Stimulated activated CD8-positive, alpha-beta memory T cell treated with anti-CD3 and anti-CD28 coated beads, Interleukin-15, amount 100 ng/mL, for 4 hours (primary cell): ENCODE measurements at places on chromosomes 16 and 17.

- DNase-seq = no peak
These were observed 100.3 kb downstream of the C16orf95 start for GRCh38 chr16:87216841-87217275.

DNA sequence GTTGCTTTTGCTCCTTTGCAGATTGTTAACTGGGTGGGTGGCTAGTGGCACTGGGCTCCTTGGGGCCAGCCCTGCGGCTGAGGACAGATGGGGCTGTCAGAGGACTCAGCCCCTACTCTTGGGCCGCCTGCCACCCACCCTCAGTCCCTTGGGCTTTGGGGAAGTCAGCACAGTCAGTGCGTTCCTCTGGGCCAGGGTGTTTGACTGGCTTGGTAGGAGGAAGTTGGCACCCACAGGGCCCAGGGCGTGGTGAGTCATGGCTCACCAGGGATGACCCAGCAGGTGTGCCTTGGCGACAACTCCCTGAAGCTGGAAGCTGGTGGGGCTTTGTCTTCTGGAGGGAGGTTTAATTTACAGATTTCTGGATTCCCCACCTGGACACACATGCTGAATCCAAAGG is 32.4 kb downstream of the HAPSTR1 start:
- DNase-seq = no peak

DNA sequence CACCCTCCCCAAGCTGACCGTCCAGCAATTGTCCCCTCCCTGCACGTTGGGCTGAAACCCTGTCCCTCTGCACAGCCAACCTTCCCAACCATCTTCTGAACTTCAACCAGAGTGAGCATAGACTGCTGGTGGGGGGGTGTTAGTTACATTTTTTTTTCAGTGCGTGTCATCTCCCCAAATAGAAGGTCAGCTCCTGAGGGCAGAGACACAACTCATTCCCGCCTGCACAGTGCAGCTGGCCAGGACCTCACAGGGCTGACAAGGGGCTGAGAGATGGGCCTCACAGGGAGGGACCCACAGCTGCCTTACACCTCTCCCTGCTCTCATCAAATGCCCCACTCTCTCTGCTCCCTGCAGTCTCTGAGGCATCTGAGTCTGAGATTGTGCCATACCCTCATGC is 8.4 kb downstream of the SRL start:
- DNase-seq = no peak

DNA sequence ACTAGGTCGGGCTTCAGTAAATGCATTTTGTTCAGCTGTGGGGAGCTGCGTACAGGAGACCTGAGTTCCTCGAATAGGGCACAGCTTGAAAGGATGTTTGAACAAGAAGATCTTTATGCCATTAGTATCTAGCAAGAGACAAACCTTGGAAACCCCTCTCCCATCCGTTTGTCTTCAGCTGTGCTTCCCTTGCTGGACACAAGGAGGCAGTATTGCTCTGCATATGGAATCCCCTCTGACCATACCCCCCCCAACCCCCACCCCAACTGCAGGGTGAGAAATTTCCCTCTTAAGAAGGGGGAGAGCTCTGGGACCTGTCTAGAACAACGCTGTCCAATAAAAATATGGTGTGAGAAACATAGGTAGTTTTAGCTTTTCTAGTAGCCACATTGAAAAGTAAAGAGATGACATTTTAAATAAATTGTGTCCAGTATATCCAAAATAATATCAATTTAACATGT is 1.6 kb downstream of the MRM1 start:
- peak; percentile 59 for DNase-seq

GRCh38 chr16:29182501-29182900 is 197.6 kb downstream of the LAT start:
- no peak for DNase-seq

DNA sequence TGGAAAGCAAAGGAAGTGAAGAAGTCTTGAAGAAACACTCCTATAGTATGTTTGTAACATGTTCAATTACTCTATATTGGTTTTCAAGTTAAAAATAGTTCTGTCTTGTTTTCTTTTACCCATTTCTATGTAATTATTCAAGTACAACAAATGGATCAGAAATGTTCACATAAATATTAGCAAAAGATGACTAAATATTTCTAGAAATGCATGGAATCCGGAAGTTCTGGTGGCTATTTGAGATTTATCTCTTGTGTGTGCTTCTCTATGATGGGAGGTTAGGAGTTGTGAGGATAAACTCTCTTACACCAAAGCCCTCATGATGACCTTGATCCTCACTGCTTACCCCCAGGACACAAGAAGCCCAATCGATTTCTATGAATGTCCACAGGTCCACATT is 237.5 kb downstream of the CDH8 start:
- DNase-seq = no peak

DNA sequence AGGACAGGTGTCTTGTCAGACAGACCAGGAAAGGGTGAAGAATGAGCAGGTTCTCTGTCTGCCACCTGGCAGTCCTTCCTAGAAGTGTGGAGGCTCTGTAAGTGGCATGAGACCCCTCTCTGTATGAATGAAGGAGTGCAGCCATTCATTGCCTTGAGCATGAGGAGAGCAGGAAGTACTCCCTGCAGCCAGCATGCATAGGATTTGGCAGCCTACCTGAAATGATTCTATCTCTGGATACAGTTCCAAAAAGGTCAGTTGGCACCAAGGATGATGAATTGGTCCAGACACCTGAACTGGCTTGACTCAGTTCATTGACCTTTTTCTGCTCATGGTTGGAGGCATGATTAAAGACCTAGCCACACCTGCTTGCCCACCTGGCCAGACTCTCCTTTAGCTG is 163.0 kb downstream of the PRKCB start:
- no peak for DNase-seq

DNA sequence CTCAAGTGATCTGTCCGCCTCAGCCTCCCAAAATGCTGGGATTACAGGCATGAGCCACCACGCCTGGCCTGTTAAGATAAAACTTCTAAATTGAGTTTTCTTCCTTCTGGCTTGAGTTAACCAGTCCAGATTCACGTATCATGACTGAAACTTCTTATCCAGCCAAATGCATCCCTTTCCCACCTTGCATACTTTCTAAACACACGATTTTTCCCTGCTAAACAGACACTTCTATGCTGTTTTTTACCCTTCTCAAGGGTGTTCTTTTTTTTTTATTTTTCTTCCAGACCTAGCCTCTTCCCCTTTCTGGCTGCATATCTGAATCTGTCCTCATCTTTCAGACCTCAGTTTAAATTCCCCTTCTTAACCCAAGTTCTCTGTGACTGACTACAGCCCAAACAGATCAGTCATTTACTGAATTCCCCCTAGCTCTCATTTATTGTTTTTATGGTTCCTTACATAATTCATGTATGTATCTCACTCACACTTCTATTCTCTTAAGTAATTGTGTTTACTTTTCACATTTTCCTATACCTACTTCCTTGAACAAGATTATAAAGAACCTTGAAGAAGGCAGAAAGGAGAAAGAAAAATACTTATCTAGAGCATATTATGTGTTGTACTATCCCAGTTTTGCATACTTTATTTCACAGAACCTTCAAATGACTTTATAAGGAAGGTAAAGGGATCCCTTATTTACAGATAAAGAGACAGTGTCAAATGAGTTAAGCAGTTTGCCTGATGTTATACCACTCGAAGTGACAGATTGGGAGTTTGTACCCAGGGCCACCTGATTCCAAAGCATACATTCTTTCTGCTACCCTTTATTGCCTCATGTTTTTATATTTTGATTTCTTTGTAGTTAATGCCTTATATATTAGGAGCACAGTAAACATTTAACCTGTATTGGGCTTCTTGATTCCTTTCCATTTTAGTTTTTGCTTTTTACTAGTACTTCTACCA is 5.2 kb downstream of the EVI2B start:
- DNase-seq = no peak

- DNase-seq = no peak
These were observed 677 bp upstream of the ZNHIT3 start for GRCh38 chr17:36485805-36486203.

GRCh38 chr17:12953156-12953555 is 64.7 kb downstream of the ELAC2 start:
- DNase-seq = no peak

- DNase-seq = no peak
These were observed 27.7 kb upstream of the BCO1 start for GRCh38 chr16:81210807-81211206.

- DNase-seq = no peak
These were observed 172.0 kb upstream of the RPL38 start for GRCh38 chr17:74031316-74032090.

- DNase-seq = no peak
These were observed 1965.9 kb downstream of the TP53TG3F start for GRCh38 chr16:35425270-35425669.

DNA sequence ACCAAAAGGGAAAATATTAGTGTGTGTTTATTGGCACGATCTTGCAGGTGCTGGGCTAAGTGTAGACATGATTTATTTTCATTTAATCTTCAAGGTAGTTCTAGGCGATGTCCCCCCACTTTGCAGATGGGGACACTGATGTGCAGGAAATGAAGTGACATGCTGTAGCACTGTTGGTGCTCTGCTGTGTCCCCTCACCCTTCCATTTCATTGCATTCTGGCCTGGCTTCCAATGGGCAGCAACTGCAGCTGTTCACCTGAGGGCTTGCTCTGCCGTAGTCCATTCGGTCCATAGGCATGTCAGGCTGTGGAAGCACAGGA is 123.9 kb downstream of the PRKCB start:
- DNase-seq = no peak

GRCh38 chr17:22692806-22693171 is 1000.5 kb downstream of the KCNJ18 start:
- no peak for DNase-seq

GRCh38 chr16:13372421-13372820 is 471.0 kb downstream of the SHISA9 start:
- no peak for DNase-seq
